ENCODE measurements at places on chromosomes 2 and 18. TPM values are rescaled to one million over a fixed set of nuclear protein-coding genes. Genes with fewer than 3 reads are reported as not detected.

DNA sequence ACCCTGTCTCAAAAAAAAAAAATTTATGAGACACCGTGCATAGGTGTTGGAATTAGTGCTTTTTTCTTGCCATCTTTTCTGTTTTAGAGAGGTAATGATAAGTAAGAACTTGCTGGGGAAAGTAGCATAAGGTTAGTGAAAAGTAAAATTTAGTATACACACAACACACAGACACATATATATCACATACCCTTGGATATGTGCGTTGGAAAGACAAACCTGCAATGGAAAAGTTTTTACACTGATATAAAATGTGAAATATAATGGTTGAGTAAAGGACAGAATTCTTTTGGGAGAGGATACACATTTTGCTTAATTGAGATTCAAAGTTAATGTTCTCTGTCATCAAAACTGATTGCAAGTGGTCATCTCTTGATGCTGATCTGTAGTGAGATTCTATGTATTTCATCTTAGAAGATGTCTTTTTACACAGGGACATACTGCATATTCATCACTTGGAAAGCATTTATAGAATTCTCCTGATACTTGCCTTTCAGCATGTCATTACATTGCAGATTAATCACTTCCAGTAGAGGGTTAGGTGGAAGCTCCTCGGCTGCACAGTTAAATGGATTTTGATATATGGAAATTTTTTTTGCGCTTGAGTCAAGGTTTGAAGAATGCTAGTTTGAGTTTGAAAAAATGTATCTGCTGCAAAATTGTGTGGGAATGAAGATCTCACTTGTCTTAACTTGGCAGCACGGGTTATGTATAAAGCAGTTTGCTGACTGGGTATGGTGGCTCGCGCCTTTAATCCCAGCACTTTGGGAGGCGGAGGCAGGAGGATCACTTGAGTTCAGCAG lies 13.5 kb downstream of the PPP1CB start:
- H3K36me3 ChIP-seq, result no peaks in the 10 kb centered on the region
- no peaks in the 10 kb centered on the region for H3K27me3 ChIP-seq
- H3K4me3 ChIP-seq, result no peak overlapping the region
- no peak for DNase-seq
- no peak overlapping the region for H3K27ac ChIP-seq
- H3K4me1 ChIP-seq, result peaks cover 95% of the 10 kb centered on the region

Gene KIF1A
- total RNA-seq, result 2.0 TPM

Gene GATA6
- 69.9 TPM for total RNA-seq

Gene SH3BP4
- 13.1 TPM for total RNA-seq

Gene MAL
- total RNA-seq, result 4.5 TPM

Gene DSG2
- total RNA-seq, result 47.3 TPM
